Hematopoietic multipotent progenitor cell treated with erythropoietin and hydrocortisone succinate and interleukin-3 and kit ligand, for 15 days (in vitro differentiated cells): ENCODE measurements at places on chromosomes 16 and 17.
A peak's percentile ranks its signal among the peaks of the same experiment; 100 is the strongest.

DNA sequence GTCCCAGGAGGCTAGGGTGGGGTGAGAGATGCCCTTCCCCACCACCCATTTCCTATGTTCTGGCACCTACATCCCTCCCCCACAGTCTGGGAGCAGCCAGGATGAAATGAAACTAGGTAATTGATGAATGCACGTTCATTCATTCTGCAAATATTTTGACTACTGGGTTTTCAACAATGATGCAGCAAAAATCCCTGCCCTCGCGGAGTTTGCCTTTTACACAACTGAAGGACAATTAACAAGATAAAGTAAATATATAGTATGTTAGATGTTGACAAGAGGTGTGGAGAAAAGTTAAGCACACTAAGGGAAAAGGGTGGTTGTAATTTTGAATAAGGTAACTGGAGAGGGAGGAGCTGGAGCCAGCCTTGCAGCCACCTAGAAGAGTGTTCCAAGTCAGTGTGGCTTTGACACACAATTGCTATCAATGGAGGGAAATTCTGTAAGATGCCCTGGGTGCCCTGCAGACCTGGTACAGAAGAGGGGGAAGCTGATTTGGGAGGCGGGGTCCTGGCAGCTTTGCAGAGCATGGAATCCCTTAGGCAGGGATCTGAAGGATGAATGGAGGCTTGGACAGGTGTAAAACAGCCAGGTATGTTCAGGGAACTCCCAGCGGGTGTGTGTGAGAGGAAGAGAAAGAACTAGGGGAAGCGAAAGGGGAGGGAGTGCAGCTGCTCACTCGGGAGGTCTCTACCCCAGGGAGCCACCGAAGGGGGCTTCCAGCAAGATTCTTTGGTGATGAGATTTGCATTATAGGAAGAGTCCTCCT lies 2.5 kb downstream of the TMEM92 start:
- DNase-seq = no peak

GRCh38 chr17:72399608-72400487 lies 279.0 kb downstream of the SOX9 start:
- no peak for DNase-seq

DNA sequence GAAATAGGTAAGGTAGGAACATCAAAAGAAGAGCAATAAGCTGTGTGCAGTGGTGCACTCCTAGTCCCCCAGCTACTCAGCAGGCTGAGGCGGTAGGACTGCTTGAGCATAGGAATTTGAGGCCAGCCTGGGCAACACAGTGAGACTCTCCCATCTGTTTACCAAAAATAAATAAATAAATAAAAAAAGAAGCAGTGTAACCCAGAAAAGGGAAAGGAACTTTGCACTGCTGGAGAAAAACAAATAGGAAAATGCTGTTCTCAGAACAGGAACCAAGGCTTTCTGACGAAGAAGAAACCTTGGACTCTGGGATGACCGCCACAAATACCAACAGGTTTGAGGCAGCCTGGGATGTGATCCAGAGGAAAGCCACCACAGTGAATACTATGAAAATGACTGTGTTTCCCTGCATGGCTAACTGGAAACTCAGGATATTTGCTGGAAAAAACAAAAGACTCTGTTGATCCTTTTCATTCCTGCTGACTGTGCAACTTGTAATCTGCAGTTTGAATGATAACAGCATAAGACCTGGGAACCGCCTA lies 41.2 kb downstream of the TTC19 start:
- DNase-seq = no peak

DNA sequence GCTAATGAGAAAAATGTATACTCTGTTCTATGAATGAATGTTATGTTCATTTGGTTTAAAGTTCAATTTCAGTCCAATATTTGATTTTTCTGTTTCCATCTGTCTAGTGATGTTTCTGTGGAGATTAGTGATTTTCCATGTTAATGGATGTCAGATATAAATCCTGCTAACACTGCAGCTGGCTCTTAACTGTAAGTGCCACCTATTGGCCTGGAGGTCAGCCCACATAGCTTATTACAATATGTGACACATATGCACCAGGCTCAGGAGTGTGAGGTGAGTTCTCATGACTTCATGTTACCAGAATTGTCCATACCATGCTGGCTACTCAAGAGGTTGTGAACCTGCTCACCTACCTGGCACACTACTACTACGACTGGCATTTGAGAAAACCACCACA lies 17.1 kb downstream of the ATF7IP2 start:
- no peak for DNase-seq

GRCh38 chr16:88979353-88980015 lies 2.5 kb upstream of the CBFA2T3 start:
- no peak for DNase-seq

- DNase-seq = no peak
Measured at GRCh38 chr17:81659038-81659437, 2.7 kb upstream of the PDE6G start.

- DNase-seq = no peak
Measured at GRCh38 chr17:71872843-71873485, 247.9 kb upstream of the SOX9 start.

GRCh38 chr17:36743130-36743529 lies 141.7 kb downstream of the MRM1 start:
- no peak for DNase-seq

GRCh38 chr17:62882284-62882683 lies 74.2 kb upstream of the MARCHF10 start:
- DNase-seq = peak; percentile 16

DNA sequence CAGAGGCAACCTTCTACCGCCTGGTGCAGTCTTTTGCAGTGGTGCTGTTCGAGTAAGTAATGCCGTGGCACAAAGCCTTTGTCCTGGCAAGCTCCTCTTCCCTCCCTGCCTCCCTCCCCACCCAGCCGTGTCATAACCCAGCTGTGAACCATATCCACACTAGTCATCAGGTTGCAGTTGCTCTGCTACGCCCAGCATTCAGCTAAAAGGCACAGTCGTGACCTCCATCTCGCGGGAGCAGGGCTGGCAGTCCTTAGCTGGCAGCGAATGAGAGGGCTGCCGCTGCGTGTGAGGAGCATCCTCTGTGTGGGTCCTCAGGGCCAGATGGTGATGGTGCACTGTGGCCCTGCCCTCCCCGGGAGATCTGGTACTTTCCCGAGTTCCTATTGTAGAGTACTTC lies 39.3 kb downstream of the CIBAR2 start:
- DNase-seq = no peak

- DNase-seq = no peak
Measured at GRCh38 chr17:78019976-78020716, 61.6 kb downstream of the TNRC6C start.

- DNase-seq = peak; percentile 73
Measured at GRCh38 chr17:38702166-38702915, 2.7 kb upstream of the MLLT6 start.

DNA sequence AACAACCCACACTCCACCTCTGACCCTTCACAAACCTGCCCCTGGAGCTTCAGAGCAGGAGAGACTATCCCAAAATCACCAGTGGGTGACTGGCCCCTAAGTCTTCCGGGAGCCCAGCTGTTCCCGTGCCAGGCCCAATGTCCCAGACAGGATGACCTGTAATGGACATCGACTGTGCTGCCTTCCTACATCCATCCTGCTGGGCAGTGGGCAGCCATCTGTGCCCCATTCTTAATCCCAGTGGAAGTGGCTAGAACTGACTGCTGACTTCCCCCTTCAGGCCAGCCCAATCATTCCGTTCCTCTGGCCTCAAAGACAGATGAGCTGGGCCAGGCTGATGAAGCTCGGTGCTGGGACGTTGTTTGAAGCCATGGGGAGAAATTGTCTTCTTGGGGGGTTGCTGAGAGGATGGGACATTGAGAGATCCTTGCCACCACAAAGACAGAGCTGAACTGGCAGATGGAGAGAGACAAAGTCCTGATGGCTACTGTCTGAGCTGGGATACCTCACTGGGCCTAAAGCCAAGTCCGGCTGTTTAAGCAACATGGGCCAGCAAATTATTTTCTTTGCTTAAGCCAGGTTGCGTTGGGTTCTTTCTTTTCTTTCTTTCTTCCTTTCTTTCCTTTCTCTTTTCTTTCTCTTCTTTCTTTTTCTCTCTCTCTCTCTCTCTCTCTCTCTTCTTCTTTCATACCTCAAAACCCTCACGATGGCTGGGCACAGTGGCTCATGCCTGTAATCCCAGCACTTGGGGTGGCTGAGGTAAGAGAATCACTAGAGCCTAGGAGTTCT lies 17.9 kb upstream of the ALOX15B start:
- no peak for DNase-seq

DNA sequence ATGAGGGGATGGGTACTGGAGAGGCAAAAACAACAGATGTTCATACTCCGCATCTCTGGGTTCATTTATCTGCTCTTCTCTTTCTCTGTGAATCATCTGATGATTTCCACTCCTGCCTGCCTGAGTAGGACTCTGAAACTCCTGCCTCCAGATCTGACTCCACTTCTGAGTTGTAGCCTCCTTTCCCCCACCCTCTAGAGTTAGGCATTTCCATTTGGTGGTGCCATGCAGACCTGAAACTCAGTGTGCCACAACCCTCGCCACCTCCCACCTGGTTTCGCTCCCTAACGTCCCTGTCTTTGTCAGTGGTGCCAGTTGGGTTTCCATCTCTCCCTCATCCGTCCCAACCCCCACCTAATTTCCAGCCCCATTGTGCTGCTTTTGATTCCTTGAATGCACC lies 126.2 kb downstream of the PRKCB start:
- no peak for DNase-seq

GRCh38 chr17:47205419-47205963 lies 3.7 kb upstream of the MYL4 start:
- no peak for DNase-seq

DNA sequence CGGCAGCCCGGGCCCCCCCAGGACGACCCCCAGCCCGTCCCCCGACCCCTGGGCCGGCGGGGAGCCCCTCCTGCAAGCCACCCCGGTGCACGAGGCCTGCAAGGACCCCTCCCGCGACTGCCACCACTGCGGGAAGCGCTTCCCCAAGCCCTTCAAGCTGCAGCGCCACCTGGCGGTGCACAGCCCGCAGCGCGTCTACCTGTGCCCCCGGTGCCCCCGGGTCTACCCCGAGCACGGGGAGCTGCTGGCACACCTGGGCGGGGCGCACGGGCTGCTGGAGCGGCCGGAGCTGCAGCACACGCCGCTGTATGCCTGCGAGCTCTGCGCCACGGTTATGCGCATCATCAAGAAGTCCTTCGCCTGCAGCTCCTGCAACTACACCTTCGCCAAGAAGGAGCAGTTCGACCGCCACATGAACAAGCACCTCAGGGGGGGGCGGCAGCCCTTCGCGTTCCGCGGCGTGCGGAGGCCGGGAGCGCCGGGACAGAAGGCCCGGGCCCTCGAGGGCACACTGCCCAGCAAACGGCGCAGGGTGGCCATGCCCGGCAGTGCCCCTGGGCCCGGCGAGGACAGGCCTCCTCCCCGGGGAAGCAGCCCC lies 15.6 kb upstream of the ZFPM1 start:
- DNase-seq = peak; percentile 57

DNA sequence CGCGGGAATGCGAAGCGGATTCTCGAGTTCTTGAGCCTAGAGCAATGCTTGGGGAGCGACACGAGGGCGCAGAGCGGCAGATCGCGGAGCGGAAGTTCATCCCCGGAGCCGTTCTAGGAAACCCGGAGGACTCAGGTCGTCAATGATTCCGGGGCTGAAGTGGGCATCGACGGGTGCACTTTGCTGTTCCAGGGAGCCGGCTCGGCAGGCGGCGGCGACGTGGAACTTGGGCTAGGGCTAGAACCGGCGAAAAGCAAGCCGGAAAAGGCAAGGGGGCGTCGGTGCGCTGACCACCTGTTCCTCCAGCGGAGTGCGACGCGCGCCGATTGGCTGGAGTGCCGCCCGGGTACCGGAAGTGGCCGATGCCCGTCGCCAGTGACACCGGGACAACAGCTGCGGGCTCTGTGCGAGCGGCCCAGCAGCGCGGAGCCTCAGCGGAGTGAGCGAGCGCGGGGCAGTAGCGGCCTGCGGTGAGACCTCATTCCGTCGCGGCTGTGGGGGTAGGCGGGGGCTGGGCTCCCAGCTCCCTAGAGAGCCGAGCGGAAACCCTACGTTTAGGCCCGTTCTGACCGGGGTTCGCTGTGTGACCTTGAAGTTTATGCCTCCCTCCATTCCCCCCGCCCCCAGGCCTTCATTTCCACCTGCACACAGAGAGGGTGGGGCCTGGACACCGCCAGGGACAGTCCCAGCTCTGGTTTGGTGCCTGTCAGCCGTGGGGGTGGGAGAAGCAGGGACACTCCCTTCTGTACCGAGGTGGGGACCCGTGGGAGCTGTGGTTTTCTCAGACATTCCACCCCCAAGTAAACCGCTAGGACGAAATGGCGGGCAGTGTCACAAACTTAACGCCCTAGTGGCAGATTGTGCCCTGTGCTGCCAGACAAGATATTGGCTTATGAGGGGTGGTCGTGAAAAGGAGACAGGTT lies at the start of gene ZFP3:
Gene ZFP3 (plus strand): TSS at position 362 of the 923 bp plus-strand sequence. CDS start 13,038 bp downstream, outside the sequence.
- no peak for DNase-seq

- no peak for DNase-seq
Measured at GRCh38 chr17:27276653-27277156, 17.2 kb upstream of the WSB1 start.

DNA sequence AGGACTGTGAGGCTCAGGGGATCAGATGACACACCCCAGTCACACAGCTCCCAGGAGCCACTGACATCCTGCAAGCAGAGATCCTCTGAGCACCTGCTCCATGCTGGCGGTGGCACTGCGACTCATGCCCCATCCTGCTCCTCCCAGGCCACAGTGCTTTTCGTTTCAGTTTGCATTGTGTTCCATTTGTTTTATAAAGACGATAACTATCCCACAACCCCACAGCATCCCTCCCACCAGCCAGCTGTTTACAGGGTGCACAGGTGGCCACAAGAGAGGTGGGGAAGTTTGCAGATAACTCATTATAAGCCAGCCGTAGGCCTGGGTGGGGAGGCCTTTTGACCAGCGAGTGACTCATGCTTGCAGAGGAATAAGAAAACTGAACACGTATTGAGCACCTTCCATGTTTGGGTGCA lies 28.2 kb downstream of the BCO1 start:
- DNase-seq = no peak

GRCh38 chr16:68298312-68298711 lies 12.4 kb downstream of the SLC7A6OS start:
- no peak for DNase-seq

- no peak for DNase-seq
Measured at GRCh38 chr17:51508048-51508447, 247.7 kb downstream of the UTP18 start.

GRCh38 chr16:57612494-57612893 lies 15.9 kb upstream of the ADGRG1 start:
- DNase-seq = no peak

DNA sequence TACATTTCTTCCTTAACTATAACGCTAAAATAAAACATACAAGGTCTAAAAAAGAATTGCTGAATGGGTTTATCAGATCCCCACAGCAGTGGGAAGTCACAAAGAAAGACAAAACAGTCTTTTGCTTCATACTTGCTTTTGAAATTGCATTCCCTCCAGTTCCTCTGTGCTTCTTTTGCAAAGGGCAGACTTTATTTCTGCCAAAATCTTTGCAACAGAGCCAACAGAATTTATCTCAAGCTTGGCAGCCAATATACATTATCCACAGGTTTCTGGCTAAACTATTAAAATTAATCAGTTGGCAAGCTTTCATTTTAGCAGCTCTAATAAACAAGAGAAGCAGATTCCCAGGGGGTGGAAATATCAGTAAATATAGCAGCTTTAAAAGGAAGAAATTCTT lies 378.9 kb upstream of the CA10 start:
- DNase-seq = no peak

GRCh38 chr16:68826652-68827051 lies 16.7 kb upstream of the TANGO6 start:
- no peak for DNase-seq
